ENCODE measurements at places on chromosomes 4 and X. TPM values are rescaled to one million over a fixed set of nuclear protein-coding genes. Genes with fewer than 3 reads are reported as not detected.

EPGN gene
- total RNA-seq = 0.18 TPM

GPR143 gene
- not detected for total RNA-seq

ADGRA3 gene
- total RNA-seq = 6.8 TPM

SPOCK3 gene
- not detected for total RNA-seq

TCEAL1 gene
- total RNA-seq = 42.7 TPM

ZC4H2 gene
- total RNA-seq = 2.2 TPM

HGFAC gene
- total RNA-seq = not detected

BRS3 gene
- total RNA-seq = not detected

BEX1 gene
- not detected for total RNA-seq

GRCh38 chrX:115266300-115266699 lies 23.2 kb upstream of the LUZP4 start:
- no peak for DNase-seq

GRCh38 chr4:110631584-110632505 lies 9.0 kb upstream of the PITX2 start:
- DNase-seq = no peak

DNA sequence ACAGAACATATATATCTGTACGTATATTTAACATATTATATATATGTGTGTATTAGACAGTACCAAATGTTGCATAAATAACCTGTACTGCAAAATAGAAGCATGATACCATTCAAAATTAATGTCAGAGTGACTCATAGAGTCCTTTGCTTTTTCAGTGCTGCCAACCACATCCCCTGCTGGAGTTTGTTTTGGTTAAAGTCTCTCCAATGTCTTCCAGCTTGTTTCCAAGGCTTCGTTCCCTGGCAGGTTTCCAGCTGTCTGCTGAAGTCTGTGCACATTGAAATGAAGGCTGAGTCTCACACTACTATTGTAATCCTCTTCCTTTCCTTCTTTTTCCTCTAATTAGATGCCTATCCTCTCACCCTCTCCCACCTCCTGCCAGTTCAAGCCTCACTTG lies 14.9 kb downstream of the NRK start:
- peak; percentile 0 for DNase-seq

GRCh38 chrX:118825227-118825626 lies 1.6 kb downstream of the ZCCHC12 start:
- no peak for DNase-seq

DNA sequence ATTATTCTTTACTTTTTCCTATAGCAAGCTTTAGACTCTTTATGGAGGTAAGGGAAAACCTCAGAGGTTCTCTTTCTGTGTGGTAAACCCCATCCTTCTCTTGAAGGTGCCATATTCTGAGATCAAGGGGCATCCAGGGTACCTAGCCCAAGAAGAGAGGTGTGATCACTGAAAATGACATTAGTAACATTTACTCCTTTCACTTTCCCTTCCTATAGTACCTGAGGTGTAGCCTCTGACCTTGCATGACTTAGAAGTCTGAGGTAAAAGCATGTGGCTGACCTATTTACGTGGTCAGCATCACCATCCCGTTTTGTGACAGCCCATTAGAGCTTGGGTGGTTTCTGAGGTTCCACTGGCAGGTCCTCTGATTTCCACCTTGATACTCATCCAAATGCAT lies 25.7 kb downstream of the SGMS2 start:
- no peak for DNase-seq

DNA sequence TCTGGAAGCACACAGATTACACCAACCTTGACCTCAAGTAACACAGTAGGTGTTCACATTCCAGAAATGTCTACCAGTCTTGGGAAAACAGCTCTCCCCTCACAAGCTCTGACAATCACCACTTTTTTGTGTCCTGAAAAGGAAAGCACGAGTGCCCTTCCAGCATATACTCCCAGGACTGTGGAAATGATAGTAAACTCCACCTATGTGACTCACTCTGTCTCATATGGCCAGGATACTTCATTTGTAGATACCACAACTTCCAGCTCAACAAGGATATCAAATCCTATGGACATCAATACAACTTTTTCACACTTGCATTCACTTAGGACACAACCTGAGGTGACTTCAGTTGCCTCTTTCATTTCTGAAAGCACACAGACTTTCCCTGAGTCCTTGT lies 46.9 kb downstream of the ADGRG4 start:
- DNase-seq = no peak

- no peak for DNase-seq
These were observed 43.1 kb downstream of the PNMA5 start for GRCh38 chrX:152950786-152951185.

- DNase-seq = no peak
These were observed 60.3 kb downstream of the EGF start for GRCh38 chr4:109972786-109973528.

- no peak for DNase-seq
These were observed 30.2 kb upstream of the SEPSECS start for GRCh38 chr4:25190407-25190806.

DNA sequence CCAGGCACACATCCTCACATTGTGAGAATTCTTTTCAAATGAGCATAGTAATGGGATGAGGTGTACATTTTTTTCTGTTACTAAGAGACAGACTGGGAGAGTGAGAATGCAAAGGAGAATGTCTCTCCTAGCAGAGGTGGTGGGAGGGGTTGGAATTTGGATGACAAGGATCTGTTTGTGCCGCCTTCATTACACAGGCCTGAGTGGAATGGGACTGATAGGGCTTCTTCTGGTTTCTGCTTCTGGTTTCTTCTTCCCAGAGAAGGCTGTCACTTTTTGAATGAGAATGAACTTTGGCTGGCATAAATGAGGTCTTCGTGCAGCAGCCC lies 55.4 kb downstream of the C4orf51 start:
- peak; percentile 98 for DNase-seq

DNA sequence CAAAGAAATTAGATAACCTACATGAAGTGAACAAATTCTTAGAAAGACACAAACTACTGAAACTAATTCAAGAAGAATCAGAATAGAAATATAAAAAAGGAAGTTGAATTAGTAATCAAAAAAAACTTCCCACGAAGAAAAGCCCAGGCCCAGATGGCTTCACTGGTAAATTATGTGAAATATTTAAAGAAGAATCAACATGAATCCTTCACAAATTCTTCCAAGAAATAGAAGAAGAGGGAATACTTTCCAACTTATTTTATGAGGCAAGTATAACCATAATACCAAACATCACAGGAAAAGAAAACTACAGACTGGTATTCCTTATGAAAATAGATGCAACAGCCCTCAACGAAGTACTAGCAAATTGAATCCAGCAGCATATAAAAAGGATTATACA lies 30.7 kb downstream of the MOSPD2 start:
- DNase-seq = no peak

GRCh38 chr4:1547856-1548826 lies 136.0 kb downstream of the FAM53A start:
- DNase-seq = no peak

- DNase-seq = no peak
These were observed 473.8 kb downstream of the IL15 start for GRCh38 chr4:142110136-142110535.

Measured in SJSA1 (cell line).